Karpas-422 (cell line): ENCODE measurements at places on chromosomes 11 and 22. TPM values are rescaled to one million over a fixed set of nuclear protein-coding genes. Genes with fewer than 3 reads are reported as not detected.
A peak's percentile ranks its signal among the peaks of the same experiment; 100 is the strongest.

The CRY2 gene
- 12.5 and 16.1 TPM in 2 replicates for total RNA-seq

The RGL4 gene
- total RNA-seq: 103 and 125 TPM in 2 replicates

The MFRP gene
- not detected in 2 replicates for total RNA-seq

DNA sequence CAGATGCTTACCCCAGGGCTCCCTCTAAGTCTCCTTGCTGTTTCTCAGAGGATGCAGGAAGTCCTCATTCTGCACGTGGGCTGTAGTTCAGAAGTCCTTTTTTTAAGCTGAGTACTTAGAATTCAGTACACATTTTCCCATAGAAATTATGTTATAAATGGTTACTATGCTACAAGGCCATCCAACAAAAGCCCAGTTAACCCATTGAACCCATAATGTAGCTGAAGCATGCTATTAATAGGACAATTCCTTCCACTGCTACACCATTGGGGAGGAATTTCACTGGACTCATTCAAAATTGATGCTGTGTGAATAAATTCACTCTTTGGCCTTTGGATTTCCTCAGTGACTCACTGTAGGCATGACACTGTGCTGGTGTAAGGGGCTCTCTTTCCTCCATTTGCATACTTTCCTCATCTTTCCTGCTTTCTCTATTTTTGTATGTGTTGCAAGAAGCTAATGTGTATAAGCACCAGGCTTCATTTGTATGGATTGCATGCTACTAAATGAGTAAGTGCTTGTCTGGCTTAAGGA, 148.0 kb downstream of the NTM start:
- no peak for DNase-seq

The C11orf91 gene
- total RNA-seq: not detected in 2 replicates

GRCh38 chr11:27095059-27095458, 54.4 kb downstream of the BBOX1 start:
- DNase-seq: no peak

The CHRNA10 gene
- 1.7 and 6.0 TPM in 2 replicates for total RNA-seq

GRCh38 chr22:28869736-28870135, 13.6 kb upstream of the ZNRF3 start:
- no peak for DNase-seq

The TP53I11 gene
- total RNA-seq: 0.34 and 0.72 TPM in 2 replicates

The FGF19 gene
- not detected in 2 replicates for total RNA-seq

DNA sequence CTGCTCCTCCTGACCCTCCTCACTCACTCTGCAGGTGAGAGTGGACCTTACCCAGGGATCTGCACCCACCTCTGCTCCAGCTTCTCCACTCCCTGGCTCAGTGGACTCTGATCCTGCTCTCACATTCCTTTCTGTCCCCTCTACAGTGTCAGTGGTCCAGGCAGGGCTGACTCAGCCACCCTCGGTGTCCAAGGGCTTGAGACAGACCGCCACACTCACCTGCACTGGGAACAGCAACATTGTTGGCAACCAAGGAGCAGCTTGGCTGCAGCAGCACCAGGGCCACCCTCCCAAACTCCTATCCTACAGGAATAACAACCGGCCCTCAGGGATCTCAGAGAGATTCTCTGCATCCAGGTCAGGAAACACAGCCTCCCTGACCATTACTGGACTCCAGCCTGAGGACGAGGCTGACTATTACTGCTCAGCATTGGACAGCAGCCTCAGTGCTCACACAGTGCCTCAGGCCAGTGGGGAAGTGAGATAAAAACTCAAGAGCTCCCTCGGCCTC, 29.7 kb upstream of the VPREB1 start:
- no peak for DNase-seq

GRCh38 chr11:12770435-12770834, 96.2 kb downstream of the TEAD1 start:
- no peak for DNase-seq

- DNase-seq: peak; percentile 49
Observed at GRCh38 chr11:127789927-127790326, 789.4 kb upstream of the KIRREL3 start.

GRCh38 chr11:66111158-66111557, 41.1 kb downstream of the PACS1 start:
- no peak for DNase-seq

GRCh38 chr22:35307892-35308291, 8.2 kb downstream of the TOM1 start:
- DNase-seq: no peak

DNA sequence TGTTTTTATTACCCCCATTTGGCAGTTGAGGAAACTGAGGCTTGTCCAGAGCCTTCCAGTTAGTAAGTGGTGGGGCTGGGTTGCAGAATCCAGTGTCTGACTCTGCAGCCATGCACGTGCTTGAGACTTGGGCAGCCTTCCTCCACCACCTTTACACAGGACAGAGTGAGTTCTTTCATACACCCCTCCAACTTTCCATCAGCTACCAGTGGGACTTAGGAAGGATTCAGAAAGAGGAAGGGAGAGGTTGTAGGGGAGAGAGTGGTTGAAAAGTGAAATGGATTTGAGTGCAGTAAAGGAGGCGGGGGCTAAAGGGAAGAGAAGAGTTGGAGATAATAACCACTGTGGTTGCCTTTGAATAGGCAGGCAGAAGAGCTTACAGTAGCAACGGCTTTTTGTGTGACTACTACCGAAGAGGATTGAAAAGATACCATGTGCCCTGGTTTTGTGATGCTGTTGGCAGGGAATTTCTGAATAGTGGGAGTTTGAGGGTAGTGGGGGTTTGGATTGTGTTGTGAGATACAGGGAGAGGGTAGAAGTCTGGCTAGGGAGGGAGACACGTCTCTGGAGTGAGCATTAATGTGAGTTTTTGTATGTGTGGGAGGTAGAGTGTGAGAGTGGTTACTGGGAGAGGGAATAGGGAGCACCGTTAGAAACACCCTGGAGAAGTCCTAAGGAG, 1.7 kb downstream of the UVRAG start:
- DNase-seq: peak; percentile 72

DNA sequence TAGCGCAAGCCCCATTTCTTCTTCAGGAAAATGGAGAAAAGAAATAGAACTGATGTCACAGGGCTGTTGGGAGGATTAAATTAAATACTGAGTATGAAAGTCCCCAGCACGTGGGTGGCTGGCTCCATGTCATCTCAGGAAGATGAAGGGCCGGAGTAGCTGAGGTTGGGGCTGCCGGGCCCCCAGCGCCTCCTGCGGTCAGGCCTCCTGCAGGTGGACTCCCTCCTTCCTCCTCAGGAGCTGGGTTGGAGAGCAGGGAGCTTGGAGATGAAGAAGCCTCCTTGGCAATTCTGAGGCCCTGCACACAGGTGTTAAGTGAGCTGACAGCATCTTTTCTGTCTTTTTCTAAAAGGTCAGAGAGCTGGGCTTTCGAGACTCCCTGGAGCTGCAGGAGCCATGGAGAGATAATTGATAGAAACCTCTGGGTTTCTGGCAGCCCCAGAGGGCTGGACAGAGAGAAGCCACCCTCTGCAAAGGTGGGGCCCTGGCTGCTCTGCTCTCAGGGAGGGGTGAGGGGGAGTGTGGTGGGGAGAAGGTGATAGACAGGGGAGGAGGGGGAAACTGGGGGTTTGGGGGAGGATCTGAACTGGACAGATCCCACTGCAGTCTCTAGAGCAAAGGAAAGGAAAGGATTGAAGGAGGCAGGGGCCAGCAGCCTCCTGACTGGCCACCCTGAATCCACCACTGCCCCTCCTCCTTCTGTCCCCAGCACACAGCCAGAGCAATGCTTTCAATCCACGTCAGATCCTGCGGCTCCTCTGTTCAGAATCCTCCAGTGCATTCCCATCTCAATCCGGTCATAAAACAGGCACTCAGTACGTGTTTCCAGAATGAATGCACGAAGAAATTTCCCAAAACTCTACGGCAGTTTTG, 210.8 kb downstream of the CEP164 start:
- no peak for DNase-seq

GRCh38 chr11:96393753-96394348, 4.0 kb downstream of the JRKL start:
- DNase-seq: peak; percentile 85

GRCh38 chr11:133414506-133414905, 117.8 kb downstream of the OPCML start:
- no peak for DNase-seq

DNA sequence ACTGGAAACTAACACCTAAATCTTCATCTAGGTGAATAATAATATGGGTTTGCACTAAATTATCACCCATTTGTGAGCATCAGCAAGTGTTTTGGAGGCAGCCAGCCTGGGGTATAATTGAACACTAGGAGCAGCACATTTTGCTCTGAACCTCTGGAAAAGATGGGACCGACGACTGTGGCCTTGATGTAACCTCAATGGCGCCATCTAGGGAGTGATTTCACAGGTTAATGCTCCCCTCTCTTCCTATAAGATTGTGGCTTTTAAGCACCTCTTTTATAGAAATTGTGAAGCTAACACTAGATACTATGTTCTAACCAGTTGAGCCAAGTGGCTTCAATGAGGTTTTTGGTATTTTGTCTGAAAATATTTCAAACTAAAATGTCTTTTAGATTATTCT, 203.7 kb downstream of the NELL1 start:
- peak; percentile 78 for DNase-seq
